ENCODE measurements at places on chromosomes 7 and 10. TPM values are rescaled to one million over a fixed set of nuclear protein-coding genes. Genes with fewer than 3 reads are reported as not detected.

SLK gene
- total RNA-seq = 64.7 TPM

TYSND1 gene
- total RNA-seq = 15.9 TPM

MKI67 gene
- 16.9 TPM for total RNA-seq

ZRANB1 gene
- total RNA-seq = 38.0 TPM

TNKS2 gene
- total RNA-seq = 55.9 TPM

DNA sequence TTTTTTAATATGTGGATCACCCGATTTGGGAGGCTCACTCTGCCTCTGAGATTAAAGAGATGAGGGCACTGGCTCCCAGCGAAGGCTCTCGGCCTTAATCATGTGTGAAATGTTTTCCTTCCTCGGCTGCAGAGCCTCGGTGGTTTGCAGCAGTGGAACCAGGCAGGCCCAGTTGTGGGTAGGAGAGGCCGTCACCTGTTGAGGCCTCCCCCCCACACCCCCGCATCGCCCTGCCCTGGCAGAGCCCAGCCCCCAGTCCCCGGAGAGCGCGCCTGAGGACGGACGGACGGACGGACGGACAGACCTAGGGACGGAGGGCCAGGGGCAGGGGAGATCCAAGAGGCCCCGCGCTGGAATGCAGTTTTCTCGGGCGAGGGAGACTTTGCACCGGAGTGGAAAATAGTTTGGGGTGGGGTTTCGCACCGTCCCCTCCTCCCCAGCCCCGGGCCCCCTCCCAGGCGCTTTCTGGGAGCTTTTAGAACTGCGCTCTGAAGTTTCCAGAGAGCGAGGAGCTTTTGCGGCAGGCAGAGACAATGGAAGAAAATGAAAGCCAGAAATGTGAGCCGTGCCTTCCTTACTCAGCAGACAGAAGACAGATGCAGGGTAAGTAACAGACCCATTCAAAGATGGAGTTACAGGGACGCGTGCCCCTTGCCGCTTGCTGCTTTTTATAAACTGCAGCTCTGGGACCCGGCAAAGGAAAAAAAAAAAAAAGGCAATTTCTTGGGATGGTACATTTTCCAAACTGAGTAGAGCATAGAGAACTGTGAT lies at the start of gene KIAA1217:
TSS of gene KIAA1217 (plus strand) at position 478 of the 771 bp plus-strand sequence. CDS start at position 534, 56 bp downstream.
- peak within 1 kb of the TSS; percentile 90 for H3K27ac ChIP-seq
- peak; percentile 21 for DNase-seq
- peak within 1 kb of the TSS; percentile 51 for H3K4me3 ChIP-seq

- H3K27ac ChIP-seq = no peak overlapping the region
- DNase-seq = no peak
- H3K4me3 ChIP-seq = no peak overlapping the region
- no peaks in the 10 kb centered on the region for H3K36me3 ChIP-seq
- H3K4me1 ChIP-seq = no peaks in the 10 kb centered on the region
- H3K27me3 ChIP-seq = no peaks in the 10 kb centered on the region
These were observed 299.2 kb downstream of the CCDC3 start for GRCh38 chr10:12702215-12702770.

DNA sequence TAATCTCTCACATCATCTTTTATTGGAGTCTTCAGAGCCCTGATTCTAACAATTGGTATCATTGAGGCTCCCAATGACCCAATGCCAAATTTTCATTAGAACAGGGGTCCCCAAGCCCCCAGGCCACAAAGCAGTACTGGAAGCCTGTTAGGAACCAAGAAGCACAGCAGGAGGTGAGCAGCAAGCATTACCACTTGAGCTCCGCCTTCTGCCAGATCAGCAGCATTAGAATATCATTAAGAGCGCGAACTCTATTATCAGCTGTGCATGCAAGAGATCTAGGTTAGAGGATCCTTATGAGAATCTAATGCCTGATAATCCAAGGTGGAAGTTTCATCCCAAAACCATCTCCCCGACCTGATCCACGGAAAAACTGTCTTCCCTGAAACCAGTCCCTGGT lies 23.1 kb downstream of the KIF5B start:
- H3K27me3 ChIP-seq = no peaks in the 10 kb centered on the region
- H3K4me1 ChIP-seq = no peaks in the 10 kb centered on the region
- no peak for DNase-seq

DNA sequence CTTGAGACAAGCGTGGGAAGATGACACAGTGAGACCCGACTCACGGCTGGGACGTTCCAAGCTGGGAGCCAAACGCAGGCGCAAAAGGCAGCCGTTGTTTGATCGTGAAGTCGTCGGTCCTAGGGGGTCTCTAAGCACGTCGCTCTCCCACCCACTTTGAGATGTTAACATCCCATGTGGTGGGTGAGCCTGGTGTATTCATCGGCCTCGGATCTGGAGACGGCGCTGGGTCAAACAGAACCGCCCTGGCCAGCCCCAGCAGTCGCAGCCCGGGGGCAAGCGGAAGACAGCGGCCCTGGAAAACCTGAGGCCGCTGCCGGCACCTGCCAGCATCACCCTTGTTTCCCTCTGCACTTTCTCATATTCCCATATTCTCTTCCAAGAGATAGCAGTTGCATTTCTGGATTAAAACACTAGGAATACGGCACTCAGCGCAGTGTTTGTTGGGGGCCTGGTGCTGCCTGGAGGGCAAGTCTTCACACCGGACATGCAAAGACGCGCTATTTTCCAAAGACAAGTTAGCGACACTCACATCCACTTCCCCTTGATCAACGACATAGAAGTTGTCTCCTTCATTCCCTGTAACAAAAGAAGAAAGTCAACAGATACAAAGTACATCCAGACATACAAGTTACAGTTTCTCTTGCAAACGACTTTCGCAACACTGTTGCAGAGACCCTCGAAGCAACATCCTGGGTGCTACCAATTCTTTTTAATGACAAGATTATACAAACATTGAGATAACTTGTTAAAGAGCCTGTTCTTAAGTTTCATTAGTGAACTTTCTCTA lies 86.2 kb upstream of the PDGFA start:
- no peaks in the 10 kb centered on the region for H3K27me3 ChIP-seq
- DNase-seq = no peak
- no peak overlapping the region for H3K4me3 ChIP-seq
- peak overlapping the region; percentile 76 for H3K27ac ChIP-seq
- H3K4me1 ChIP-seq = no peaks in the 10 kb centered on the region

- H3K27me3 ChIP-seq = no peaks in the 10 kb centered on the region
- no peak for DNase-seq
- H3K4me3 ChIP-seq = no peak overlapping the region
- H3K4me1 ChIP-seq = no peaks in the 10 kb centered on the region
- H3K36me3 ChIP-seq = no peaks in the 10 kb centered on the region
These were observed 42.2 kb downstream of the BAIAP2L1 start for GRCh38 chr7:98358706-98359105.

DNA sequence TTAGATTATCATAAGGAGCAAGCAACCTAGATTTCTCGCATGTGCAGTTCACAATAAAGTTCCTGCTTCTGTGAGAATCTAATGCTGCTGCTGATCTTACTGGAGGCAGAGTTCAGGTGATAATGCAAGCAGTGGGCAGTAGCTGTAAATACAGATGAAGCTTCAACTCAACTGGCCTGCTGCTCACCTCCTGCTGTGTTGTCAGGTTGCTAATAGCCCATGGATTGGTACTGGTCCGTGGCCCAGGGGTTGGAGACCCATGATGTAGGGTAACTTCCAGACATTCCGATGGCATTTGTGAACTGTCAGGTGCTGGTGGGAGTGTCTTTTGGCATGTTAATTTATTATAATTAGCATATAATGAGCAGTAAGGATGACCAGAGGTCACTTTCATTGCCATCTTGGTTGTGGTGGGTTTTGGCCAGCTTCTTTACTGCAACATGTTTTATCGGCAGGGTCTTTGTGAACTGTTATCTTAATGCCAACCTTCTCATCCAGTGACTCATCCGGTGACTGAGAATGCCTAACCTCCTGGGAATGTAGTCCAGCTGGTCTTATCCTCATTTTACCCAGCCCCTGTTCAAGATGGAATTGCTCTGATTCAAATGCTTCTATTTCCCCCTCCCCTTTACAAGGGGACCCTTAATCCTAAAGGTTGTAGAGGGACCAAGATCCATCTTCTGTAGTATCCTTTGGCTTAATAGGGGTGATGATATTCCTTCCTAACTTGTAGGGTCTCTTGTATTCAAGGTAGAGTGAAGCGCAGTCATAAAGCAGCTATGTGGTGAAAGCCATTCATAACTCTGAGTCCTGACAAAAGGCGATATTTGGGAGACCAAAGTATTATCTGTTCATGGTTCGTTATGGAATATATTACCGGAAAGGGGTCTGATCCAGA lies 165.8 kb downstream of the CCSER2 start:
- no peak for DNase-seq
- no peak overlapping the region for H3K27ac ChIP-seq
- H3K36me3 ChIP-seq = no peaks in the 10 kb centered on the region
- no peaks in the 10 kb centered on the region for H3K27me3 ChIP-seq
- H3K4me1 ChIP-seq = no peaks in the 10 kb centered on the region

DNA sequence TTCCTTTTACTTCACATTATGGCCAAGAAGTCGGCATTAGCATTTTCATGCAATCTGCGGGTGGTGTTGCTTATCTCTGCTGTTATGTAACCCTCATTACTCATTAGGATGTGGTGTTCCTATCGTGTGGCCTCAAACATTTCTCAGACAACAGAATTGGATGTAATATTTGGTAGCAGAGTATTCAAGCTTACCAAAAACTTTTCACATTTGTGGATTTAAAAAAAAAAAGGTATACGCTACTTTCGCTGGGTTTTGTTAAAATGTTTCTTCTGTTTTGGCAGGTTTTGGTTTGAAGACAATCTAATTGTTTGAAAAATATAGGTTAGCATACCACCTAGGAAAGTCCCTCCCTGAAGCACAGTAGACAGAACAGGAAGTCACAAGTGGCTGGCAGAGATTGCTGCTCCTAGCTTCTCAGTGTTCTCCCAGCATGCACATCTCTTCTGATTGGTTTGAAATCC lies 128.8 kb downstream of the GATA3 start:
- H3K36me3 ChIP-seq = no peaks in the 10 kb centered on the region
- H3K4me3 ChIP-seq = no peak overlapping the region

GRCh38 chr10:9885761-9886160 lies 1131.9 kb upstream of the CELF2 start:
- H3K4me1 ChIP-seq = no peaks in the 10 kb centered on the region
- H3K27ac ChIP-seq = no peak overlapping the region
- no peaks in the 10 kb centered on the region for H3K36me3 ChIP-seq
- H3K4me3 ChIP-seq = no peak overlapping the region

DNA sequence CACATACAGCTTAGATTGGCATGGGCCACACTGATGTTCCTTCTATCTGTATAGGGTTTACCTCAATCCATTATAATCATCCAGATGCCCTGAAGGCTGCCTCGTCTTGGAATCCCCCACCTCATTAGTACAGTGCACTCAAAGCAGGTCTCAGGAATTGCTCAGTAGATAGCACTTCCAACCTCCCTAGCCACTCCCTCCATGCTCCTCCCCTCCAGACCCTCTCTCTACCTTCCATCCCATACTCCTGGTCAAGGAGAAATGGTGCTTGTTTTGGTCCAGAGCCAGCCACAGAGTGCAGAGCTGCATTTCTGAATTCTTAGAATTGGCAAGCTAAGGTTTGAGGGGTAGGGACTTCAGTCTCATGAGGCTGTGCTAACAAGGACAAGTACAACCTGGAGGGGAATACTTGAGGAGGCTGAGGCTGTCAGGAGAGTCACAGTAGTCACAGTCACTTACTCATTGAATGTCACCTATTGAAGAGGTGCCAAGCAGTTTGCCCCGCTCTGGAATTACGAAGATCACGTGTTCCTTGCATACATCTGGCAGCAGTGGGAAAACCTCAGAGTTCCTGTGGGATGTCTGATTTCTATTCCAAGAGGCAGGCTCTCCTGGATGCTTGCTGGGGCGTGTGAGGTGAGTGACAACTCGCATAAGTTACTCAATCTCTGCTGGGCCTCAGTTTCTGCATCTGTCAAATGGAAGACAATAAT lies 60.7 kb upstream of the ZNF746 start:
- no peaks in the 10 kb centered on the region for H3K27me3 ChIP-seq
- no peak for DNase-seq
- H3K27ac ChIP-seq = no peak overlapping the region
- no peaks in the 10 kb centered on the region for H3K36me3 ChIP-seq
- H3K4me3 ChIP-seq = no peak overlapping the region

GRCh38 chr7:40570223-40570622 lies 435.4 kb downstream of the SUGCT start:
- H3K4me3 ChIP-seq = no peak overlapping the region
- no peaks in the 10 kb centered on the region for H3K27me3 ChIP-seq
- no peaks in the 10 kb centered on the region for H3K4me1 ChIP-seq
- no peaks in the 10 kb centered on the region for H3K36me3 ChIP-seq
- H3K27ac ChIP-seq = no peak overlapping the region
- no peak for DNase-seq

- DNase-seq = no peak
- peaks cover 10% of the 10 kb centered on the region for H3K27me3 ChIP-seq
- H3K27ac ChIP-seq = no peak overlapping the region
- no peaks in the 10 kb centered on the region for H3K36me3 ChIP-seq
- H3K4me3 ChIP-seq = peak overlapping the region; percentile 17
These were observed 130.6 kb downstream of the SPAG6 start for GRCh38 chr10:22475651-22476600.

GRCh38 chr7:136667584-136667983 lies 200.9 kb upstream of the CHRM2 start:
- no peaks in the 10 kb centered on the region for H3K36me3 ChIP-seq
- H3K4me3 ChIP-seq = no peak overlapping the region
- H3K27me3 ChIP-seq = no peaks in the 10 kb centered on the region
- no peaks in the 10 kb centered on the region for H3K4me1 ChIP-seq

DNA sequence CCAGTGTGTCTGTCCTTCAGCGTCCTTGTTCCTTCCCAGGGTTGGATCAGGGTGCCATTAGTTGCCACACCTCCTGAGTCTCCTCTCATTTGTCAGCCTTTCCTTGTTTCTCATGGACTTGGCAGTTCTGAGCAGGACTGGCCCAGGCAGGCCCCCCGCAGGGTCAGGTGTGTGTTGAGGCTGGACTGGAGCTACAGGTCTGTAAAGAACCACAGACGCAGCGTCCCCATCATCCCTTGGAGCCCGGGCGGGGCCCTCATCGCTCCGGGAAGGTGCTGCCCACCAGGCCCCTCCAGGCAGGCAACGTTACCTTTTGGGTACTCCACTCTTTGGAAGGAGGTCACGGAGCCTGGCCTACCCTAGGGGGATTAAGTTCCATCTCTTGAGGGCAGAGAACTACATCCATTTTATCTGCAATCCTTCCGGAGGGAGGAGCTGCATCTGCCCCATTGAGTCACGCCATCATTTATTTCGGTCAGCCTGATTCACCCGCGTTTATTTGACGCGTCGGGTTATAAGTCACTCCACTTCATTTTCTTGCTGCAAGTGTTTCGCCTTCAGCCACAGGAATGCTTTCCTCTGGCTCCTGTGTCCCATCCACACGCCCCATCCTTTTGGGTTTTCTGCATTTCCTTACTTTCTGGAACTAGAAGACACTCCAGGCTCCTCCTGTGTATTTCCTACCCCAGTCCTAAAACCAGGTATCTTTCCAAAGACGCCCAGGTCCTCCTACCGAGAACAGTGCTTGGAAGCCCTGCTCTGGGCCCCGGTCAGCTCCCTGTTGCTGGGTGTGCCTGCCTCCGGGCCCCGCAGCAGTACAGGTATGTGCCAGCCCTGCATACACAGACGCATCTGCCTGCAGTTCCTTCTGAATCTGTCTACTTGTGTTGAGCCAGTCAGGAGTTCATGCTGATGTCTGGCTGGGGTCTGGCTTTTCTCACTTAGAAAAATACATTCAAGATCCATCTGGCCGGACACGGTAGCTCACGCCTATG lies 141.9 kb downstream of the MAD1L1 start:
- no peaks in the 10 kb centered on the region for H3K27me3 ChIP-seq
- no peaks in the 10 kb centered on the region for H3K36me3 ChIP-seq
- no peak for DNase-seq
- H3K4me3 ChIP-seq = no peak overlapping the region
- no peaks in the 10 kb centered on the region for H3K4me1 ChIP-seq

- H3K4me3 ChIP-seq = no peak overlapping the region
- H3K27ac ChIP-seq = no peak overlapping the region
These were observed 11.4 kb upstream of the AKR1D1 start for GRCh38 chr7:138064856-138065357.

All from uterus (tissue), 4 donors.